ENCODE measurements at places on chromosomes 5 and 9.

GRCh38 chr5:123066016-123066415 is 23.0 kb upstream of the PRDM6 start:
- no peak for DNase-seq

DNA sequence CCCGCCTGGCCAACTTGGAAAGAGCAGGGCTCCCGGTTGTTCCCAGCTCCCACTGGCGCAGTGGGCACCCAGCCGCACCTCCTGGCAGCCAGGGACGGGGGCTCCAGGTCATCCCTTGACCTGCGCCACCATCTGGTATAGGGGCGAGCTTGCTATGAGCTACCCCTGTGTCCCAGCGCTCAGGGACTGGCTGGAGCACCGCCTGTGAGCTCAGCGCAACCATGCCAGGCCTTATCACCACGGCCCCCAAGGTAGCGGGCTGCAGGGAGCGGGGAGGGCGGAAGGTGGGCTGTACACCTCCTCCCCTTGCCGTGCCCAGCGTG is 15.4 kb upstream of the RASA1 start:
- DNase-seq = no peak

DNA sequence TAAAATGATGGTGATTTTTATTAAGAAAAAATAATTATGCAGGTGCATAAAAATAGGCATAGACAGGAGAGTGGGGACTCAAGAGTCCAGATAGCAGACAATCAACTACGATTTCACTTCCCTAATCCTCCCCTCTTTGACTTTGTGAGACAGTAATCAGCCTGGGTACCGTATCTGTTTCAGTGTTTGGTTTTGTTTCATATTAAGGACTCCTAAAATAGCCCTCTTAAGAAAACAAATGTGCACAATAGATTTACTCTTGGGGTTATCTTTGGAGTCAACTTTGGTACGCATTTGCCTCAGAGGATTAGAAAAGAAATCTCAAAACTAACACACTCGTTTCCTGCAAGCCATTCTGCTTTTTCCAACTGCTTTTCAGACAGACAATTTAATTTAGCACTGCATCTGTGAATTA is 96.3 kb downstream of the ZNF608 start:
- no peak for DNase-seq

DNA sequence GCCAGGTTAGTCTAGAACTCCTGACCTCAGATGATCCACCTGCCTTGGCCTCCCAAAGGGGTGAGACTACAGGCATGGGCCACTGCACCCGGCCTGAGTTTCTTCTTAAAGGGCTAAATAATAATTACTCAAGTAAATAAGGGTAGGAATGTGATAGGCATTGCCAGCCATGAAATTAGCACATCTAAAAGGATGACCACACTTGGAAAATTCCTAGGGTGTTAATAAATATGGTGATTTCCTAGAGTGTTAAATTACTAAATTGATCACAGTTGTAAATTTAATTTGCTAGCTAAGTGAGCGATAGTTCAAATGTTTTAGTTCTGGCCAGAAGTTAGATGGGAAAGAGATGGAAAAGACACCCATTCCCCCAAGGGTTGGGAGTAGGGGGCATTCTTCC is 53.4 kb downstream of the UBAP1 start:
- no peak for DNase-seq

- DNase-seq = no peak
Measured at GRCh38 chr5:78667461-78668103, 19.0 kb upstream of the LHFPL2 start.

Measured in natural killer cell treated with Interleukin-12 subunit alpha and Interleukin-12 subunit beta and Interleukin-15 and Interleukin-18, amount 100 ng/mL, for 72 hours (primary cell).